Stimulated activated CD4-positive, alpha-beta T cell treated with anti-CD3 and anti-CD28 coated beads, TNF-alpha, amount 100 ng/mL, for 48 hours (primary cell): ENCODE measurements at places on chromosomes 6 and 20.

- DNase-seq = no peak
These were observed 16.0 kb downstream of the PXT1 start for GRCh38 chr6:36426622-36427021.

GRCh38 chr6:136887953-136888352 is 34.1 kb upstream of the SLC35D3 start:
- DNase-seq = no peak

DNA sequence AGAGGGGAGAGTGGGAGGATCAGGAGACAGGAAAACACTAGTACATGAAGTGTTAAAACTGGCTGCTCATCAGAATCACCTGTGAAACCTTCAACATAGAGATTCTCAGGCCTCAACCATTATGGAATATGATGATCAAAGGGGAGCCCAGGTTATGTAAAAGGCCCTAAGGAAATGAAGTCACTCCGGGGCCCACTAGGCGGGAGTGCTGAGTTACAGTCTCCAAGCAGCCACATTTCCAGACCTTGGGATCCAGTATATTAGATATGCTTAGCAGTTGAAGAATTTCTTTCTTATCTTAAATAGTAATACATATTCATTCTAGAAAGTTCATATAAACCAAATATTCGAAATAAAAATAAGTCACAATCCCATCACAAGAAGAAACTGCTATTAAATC is 476.3 kb downstream of the PRKN start:
- no peak for DNase-seq

- no peak for DNase-seq
These were observed 13.3 kb downstream of the CD40 start for GRCh38 chr20:46131396-46131795.

DNA sequence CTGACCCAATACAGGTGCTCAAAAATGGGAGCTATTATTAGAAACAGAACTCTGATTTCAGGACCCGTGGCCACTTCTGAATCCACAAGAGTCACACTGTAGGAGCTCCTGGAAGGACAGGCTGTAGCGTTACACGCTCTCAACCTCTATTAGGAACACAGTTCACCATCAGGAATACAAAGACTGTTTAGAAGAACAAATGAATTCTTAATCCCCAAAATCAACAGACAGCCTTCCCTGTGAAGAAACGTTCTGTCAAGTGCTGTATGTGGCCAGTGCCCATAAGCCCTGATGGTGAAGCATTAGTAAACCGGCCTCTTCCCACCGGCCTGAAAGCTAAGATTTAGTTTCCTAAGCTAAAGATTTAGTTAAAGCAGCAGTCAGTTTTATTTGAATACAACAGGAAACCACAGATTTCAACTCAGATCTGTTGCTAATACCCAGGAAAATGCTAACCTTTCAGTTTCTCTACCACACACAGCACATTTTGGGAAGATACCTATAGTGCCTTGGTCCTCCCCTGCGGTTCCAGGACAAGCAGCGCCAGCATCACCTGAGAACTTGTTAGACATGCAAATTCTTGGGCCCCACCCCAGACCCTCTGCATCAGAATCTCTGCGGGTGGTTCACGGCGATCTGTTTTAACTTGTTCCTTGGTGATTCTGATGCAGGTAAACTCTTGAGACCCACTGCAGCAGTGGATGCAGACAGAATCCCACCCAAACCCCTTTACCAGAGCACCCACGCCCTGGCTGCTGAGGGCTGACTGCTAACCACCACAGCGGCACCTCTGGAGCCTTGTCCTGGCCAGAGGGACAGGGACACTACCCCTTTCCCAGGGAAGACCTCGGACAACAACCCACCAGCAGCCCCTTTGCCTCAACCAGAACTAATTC is 33.4 kb downstream of the MTRES1 start:
- DNase-seq = no peak

- no peak for DNase-seq
These were observed 186.8 kb downstream of the PRL start for GRCh38 chr6:22110061-22110460.

- no peak for DNase-seq
These were observed 802.9 kb downstream of the MAFB start for GRCh38 chr20:39885975-39886649.

GRCh38 chr6:100880149-100880852 is 828 bp downstream of the ASCC3 start:
- DNase-seq = no peak
